ENCODE measurements at places on chromosomes 12 and 14. TPM values are rescaled to one million over a fixed set of nuclear protein-coding genes. Genes with fewer than 3 reads are reported as not detected.

CD163L1 gene
- not detected for total RNA-seq

- no peak overlapping the region for H3K4me3 ChIP-seq
- H3K36me3 ChIP-seq = peaks cover 43% of the 10 kb centered on the region
- no peak overlapping the region for H3K27ac ChIP-seq
- no peaks in the 10 kb centered on the region for H3K27me3 ChIP-seq
- DNase-seq = no peak
These were observed 30.5 kb downstream of the PLXNC1 start for GRCh38 chr12:94178882-94179281.

PLEKHG7 gene
- total RNA-seq = not detected

DNA sequence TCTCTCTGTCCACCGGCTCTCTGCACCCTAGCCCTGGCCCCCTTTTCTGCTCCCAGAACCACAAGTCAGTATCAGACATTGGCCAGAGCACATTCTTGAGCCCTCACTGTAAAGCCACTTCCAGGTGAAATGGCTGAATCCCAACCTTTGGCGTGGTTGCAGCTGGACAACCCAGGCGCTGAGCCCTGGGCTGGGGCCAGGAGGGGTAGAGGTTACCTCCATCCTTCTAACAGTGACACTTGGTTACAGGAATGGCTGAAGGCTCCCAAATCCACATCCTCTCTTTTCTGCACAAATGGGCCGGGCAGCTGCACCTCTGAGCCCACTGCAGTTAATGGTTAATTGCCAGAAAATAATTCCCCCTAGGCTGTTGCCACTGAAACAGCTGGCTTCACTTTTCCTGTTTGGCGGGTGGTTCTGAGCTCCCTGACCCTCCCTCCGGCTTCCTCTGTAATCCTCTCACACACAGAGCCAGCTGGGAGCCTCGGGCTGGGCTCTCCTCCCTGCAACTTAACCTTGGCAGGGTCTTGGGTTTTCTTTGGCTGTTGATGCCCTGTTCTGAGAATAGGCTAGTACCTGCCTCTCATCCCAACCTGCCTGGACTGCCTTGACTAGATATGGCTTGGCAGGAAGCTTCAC, 44.1 kb downstream of the TSPAN11 start:
- H3K4me1 ChIP-seq = no peaks in the 10 kb centered on the region
- no peaks in the 10 kb centered on the region for H3K27me3 ChIP-seq
- H3K4me3 ChIP-seq = no peak overlapping the region
- no peak overlapping the region for H3K27ac ChIP-seq
- DNase-seq = no peak
- no peaks in the 10 kb centered on the region for H3K36me3 ChIP-seq

LPAR5 gene
- 4.1 TPM for total RNA-seq

Data from activated T-helper 2 cell treated with anti-CD3 and anti-CD28 coated beads, Interferon-gamma antibody, Interleukin-2, Interleukin-4, amounts not matched to agents 10 μg/mL and 5 μg/mL and 100 μg/mL, durations not matched to agents 14 hours and 24 hours and 36 hours (primary cell).